ACHN (cell line): ENCODE measurements at places on chromosomes 6 and 20.

DNA sequence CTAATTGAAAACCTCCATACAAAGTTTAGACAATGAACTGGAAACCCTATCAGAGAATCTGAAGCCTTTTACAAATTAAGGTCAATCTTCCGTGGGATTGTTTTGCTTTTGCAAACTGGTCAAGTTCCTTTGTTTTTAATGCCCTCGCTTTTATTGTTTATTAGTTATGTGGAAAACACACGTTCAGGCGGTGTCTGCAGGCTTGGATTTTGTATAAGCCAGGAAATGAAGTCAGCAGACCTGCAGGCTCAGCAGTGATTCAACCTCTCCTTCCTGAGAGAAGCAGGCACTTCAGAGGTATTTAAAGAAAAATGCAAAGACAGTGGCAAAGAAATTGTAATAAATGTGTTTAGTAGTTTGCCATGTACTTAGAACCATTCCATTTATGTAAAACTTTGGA lies 103.4 kb upstream of the PDE10A start:
- peak; percentile 1 for DNase-seq

- no peak for DNase-seq
Observed at GRCh38 chr6:12749531-12750379, 33.2 kb downstream of the PHACTR1 start.

DNA sequence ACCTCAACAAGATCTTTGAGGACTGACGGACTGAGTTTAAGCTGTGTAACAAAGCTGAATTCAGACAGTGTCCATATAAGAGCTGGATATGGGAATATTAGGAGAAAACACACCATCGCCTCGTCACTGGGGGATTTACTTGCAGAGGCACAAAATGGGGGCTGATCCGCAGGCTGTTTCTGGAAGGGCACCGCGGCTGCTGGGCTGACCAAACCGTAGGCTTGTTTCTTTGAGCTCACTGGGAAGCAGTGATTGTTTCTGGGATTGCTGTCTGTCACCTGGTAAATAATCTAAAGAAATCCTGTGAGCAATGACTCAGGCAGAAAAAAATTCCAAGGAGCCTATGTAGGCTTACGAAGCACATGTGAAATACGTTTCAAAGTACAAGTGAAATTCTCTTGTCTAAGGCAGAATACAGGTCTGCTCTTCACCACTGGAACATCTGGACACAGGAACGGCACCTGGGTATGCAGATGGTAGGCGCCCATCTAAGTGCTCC lies 63.9 kb upstream of the MPC1 start:
- DNase-seq: no peak

DNA sequence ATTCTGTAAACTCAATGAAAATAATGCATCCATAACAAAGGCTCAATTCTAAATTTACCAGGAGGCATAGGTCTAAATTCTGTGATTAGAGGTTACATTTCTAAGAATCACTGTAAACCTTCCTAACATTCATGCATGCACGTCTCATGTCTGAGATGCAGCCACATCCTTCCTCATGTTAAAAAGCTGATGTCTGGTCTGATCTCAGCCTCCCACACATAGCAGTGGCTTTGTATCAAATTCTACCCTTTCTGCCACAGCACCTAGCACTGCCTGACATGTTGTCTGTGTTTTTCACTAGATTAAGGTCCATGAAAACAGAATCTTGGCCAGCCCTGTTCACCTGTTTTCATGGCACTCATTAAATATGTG lies 171.1 kb downstream of the WDR27 start:
- no peak for DNase-seq

GRCh38 chr6:93222071-93222851 lies 197.1 kb downstream of the EPHA7 start:
- no peak for DNase-seq

- DNase-seq: no peak
Observed at GRCh38 chr6:39330057-39330456, 7.6 kb upstream of the KCNK16 start.

- no peak for DNase-seq
Observed at GRCh38 chr20:37240337-37241067, 21.1 kb downstream of the GHRH start.

GRCh38 chr6:138833816-138834539 lies 38.1 kb downstream of the ECT2L start:
- DNase-seq: no peak

GRCh38 chr6:138242987-138243592 lies 24.8 kb upstream of the PBOV1 start:
- DNase-seq: no peak

GRCh38 chr6:13554929-13555333 lies 19.5 kb upstream of the SIRT5 start:
- no peak for DNase-seq

- no peak for DNase-seq
Observed at GRCh38 chr6:111939902-111940301, 66.7 kb upstream of the FYN start.

DNA sequence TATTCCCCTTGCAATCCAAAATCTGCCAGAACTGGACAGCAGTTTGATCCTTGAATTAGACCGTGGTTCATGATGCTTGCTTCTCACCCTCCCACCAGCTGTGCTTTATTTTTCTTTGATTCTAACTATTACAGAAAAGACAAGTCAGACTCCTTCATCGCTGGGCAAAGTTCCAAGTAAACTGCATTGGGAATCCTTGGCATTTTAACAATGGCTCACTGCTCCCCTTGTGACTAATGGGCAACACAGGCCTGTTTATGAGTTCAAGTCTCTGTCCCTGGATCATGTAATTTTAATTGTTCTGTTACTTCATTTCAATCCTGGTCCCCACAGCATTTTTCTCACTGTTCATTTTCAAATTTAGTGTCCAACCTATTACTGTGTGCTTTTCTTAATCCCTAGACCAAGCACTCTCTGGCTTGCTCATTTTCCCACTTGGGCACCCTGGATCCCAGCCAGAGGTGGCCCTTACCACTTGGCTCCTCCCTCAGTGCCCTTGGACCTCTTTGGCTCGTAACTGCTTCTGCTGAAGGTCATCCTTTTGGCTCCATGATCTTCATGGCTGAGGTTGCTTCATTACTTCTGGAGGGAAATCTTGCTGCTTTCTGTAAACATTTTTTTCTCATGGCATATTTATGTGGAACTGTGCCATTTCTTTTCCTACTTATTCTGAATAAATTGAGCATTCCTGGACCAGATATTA lies 32.8 kb downstream of the PSMB9 start:
- DNase-seq: peak; percentile 70

- peak; percentile 87 for DNase-seq
Observed at GRCh38 chr6:16761471-16762267, 409 bp upstream of the ATXN1 start.

- peak; percentile 45 for DNase-seq
Observed at GRCh38 chr6:11618533-11618932, 81.0 kb downstream of the TMEM170B start.

GRCh38 chr6:163860287-163861081 lies 446.0 kb downstream of the QKI start:
- no peak for DNase-seq

- DNase-seq: no peak
Observed at GRCh38 chr6:168088161-168089053, 9.4 kb upstream of the FRMD1 start.

GRCh38 chr6:71454056-71454455 lies 165.4 kb downstream of the OGFRL1 start:
- DNase-seq: no peak

DNA sequence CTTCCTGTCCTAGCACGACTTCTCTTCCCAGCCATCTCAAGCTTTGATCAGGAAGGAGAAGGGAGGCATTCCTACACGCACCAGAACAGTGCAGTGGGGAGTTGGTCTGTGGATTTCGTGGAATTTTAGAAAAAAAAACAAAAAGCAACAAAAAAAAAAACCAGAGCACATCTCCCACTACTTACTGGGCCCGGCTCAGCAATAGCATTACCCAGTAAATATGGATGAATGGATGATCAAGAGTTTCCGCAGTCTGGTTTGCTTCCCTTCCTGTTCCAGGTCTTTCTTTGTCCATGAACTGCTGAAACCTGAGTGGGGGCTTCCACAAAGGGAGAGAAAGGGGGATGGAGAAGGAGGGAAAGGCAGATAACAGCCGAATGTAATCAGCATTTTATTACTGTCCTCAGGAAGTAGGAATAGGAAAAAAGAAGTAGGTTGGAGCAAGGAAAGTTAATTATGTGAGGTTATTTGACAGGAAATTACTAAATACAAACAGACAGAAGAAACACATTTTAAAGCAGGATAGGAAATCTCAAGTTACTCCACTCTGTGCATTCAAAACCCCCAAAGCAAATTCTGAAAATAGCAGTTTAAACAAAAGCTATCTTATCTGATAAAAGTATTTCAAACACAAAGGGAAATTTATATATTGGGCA lies 349.0 kb downstream of the PRL start:
- DNase-seq: no peak

GRCh38 chr6:88619951-88620350 lies 343.5 kb downstream of the RNGTT start:
- DNase-seq: no peak

GRCh38 chr6:36656441-36656840 lies 22.1 kb upstream of the CDKN1A start:
- no peak for DNase-seq

DNA sequence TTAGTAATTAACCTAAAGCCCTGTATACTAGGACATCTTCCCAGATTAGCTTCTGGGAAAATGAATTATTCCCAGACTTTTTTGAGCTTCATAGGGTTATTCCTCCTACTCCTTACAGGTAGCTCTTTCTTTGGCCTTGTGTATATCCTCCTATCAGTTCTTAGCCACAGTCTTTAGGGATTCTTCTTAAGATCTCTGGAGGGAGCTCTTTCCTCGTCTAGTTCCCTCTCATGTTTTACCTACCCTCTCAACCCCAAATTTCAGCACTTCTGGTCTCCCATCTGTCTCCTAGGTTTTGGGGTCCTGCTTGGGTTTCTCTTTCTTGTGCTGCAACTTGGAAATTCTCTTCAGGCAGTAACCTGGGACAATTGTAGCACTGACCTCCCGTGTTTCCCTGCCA lies 46.4 kb upstream of the SLC35B3 start:
- DNase-seq: peak; percentile 28
